ENCODE measurements at places on chromosomes 2 and 18.
A peak's percentile ranks its signal among the peaks of the same experiment; 100 is the strongest.

- no peak for DNase-seq
Measured at GRCh38 chr18:55990186-55990585, 402.2 kb upstream of the TCF4 start.

GRCh38 chr2:159446817-159447216 lies 160.3 kb upstream of the WDSUB1 start:
- no peak for DNase-seq

DNA sequence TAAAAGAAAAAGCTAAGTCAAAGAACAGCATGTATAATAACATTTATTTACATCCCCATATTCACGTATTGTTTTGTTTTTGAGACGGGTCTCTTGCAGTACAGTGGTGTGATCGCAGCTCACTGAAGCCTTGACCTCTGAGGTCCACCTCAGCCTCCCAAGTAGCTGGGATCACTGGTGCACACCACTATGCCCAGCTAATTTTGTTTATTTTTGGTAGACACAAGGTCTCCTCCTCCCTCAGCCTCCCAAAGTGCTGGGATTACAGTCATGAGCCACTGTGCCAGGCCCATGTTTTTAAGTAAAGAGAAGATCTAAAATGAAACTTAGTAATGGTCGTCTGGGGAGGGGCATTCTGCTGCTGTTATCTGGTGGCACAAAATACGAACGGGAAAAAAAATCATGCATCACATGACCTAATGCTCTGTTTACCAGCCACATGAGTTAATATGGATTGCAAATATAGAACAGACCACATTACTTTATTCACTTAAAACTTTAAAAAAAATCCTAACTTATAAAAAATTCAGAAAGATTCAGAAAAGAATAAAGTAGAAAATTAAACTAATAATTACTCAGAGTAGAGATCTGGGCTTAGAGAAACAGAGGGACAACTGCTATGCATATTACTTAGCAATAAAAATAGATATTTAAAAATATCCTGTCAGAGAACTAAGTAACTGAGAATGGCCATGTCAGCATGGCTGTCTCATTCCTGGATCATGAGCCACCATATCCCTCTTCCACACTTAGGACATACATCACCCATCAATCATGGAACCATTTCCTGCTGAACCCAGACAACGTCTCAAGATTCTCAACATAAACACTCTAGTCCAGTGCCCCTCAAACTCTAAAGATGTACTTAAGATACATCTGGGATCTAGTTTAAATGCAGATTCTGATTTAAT lies 7.3 kb downstream of the MMADHC start:
- DNase-seq: no peak

DNA sequence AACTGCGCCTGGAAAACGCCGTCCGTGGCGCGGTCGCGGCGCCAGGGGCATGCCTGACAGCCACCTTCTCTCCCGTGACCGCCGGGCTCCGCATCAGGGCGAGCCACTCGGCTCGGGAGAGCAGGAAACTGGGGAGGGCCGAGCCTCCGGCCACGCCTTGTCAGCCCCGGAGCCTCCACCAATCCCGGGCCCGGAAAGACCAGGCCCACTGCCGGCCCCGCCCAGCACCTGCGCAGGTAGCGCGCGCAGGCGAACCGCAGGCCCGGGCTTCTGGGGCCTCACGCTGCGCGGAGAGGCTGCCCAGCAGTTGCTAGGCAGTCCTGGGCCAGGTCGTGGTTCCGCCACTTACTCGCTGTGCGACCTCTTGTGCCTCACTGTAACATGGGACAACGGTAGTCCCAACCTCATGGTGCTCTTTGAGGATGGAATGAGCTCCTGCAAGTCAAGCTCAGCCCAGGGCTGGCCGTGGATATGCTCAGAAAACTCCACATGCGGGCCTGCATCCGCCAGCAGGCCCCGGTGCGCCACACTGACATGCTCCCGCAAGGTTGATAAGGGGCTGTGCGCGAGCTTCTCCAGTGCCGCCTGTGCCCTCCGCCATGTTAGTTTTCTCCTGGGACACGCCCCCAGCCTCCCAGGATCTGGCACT lies 97.1 kb downstream of the INHBB start:
- peak; percentile 17 for DNase-seq

DNA sequence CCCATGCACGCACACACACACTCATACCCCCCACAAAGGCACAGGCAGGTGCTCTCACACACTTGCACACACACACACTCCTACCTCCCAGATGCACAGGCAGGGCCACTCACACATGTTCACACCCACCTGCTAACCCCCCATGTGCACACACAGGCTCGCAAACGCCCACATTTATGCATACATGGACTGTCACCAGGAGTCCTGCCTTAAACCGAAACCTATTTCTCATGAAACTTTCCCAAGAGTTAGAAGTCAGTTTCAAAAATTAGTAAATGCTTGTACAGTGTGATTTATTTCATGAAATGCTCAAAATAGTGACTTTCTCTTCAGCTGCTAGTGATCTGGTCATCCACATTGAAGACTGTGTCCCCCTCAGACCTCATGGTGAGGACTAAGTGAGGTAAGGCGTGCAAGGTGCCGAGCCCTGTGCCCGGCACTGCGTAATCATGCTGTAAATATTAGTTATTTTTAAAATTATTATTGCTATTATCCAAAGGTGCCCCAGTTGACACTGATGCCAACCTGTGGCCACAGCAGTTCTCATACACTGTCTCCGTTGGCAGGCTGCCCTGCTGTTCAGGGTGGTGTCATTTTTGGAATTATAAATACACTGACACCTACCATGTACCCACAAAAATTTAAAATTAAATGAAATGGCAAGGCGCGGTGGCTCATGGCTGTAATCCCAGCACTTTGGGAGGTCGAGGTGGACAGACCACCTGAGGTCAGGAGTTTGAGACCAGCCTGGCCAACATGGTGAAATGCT lies 12.4 kb downstream of the CNNM4 start:
- DNase-seq: peak; percentile 20

GRCh38 chr2:210901326-210901725 lies 344.9 kb downstream of the CPS1 start:
- DNase-seq: no peak

GRCh38 chr18:25349131-25349925 lies 2.6 kb downstream of the ZNF521 start:
- no peak for DNase-seq

GRCh38 chr18:310042-310441 lies 42.2 kb upstream of the THOC1 start:
- no peak for DNase-seq

- DNase-seq: no peak
Measured at GRCh38 chr2:233940376-233941276, 23.5 kb downstream of the TRPM8 start.

DNA sequence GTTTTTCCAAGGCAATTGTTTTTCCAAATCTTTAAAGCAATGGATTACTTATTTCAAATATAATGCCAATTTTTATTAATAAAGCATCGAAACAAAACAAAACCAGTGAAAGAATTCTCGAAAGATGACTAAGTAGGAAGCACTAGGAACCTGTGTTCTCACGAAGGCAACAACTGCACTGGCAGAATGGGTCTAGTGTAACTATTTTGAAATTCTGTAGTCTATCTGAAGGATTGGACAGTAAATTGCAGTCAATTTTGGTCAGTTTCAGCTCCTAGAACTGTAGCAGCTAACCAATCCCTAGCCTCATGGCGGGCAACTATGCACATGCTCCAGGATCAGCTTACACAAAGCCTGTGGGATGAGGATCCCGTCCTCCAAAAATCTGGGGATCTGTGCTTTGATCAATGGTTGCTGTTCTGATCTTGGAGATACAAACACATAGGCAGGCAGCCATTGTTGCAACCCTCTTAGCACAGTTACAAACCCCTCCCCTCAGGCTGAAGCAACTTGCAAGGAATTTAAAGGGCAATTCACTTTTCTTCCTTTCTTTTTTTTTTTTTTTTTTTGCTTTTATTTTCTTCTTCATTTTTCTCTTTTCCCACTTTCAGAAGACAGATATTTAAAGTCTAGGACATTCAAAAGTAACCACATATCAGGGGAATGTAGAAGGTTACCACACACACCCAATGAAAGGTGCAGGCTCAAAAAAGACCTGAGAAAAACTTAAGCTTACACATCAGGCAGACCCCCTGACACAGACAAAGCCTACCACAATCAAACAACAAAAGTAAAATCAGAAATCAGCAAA lies 147.6 kb downstream of the THADA start:
- DNase-seq: no peak

DNA sequence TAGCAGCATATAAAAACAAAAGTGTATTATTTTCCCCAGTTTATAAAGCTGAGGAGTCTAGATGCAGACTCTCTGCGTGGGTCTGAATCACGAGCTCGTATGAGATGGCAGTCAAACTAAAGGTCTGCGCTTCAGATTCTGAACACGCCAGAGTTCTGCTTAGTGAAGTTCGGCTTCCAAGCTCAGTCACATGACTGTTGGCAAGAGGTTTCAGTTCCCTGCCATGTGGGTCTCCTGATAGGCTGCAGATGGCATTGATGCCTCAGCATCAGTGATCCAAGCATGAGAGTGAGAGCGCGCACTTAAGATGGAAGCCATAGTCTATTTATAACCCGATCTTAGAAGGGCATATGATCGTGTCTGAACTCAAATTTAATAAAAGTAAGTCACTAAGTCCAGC lies 242.8 kb upstream of the DOK6 start:
- DNase-seq: no peak

DNA sequence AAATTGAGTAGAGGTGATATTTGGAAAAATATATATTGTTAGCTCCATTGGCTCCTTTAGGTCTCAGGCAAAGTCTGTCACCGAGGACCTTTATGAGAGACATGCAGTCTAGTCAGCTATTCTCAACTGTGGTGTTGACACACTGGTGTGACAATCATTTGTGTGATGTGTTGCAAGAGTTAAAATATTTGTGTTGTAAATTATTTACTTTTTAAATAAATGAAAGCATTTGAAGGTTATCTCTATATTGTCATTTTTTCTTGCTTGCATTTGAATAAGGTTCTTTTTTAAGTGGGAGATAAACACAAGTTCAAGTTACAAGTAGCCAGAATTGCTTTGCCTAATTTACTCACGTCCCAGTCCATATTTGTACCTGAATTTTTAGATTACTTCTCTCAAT lies 4.3 kb downstream of the REL start:
- no peak for DNase-seq

DNA sequence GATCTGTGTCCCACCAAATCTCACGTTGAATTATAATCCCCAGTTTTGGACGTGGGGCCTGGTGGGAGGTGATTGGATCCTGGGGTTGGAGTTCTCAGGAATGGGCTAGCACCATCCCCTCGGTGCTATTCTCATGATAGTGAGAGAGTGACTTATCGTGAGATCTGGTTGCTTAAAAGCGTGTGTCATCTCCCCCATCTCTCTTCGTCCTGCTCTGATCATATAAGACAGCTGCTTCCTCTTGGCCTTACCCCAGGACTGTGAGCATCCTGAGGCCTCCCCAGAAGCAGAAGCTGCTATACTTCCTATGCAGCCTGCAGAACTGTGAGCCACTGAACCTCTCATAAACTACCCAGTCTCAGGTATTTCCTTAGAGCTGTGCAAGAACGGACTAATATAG lies 163.7 kb upstream of the NDUFV2 start:
- no peak for DNase-seq

DNA sequence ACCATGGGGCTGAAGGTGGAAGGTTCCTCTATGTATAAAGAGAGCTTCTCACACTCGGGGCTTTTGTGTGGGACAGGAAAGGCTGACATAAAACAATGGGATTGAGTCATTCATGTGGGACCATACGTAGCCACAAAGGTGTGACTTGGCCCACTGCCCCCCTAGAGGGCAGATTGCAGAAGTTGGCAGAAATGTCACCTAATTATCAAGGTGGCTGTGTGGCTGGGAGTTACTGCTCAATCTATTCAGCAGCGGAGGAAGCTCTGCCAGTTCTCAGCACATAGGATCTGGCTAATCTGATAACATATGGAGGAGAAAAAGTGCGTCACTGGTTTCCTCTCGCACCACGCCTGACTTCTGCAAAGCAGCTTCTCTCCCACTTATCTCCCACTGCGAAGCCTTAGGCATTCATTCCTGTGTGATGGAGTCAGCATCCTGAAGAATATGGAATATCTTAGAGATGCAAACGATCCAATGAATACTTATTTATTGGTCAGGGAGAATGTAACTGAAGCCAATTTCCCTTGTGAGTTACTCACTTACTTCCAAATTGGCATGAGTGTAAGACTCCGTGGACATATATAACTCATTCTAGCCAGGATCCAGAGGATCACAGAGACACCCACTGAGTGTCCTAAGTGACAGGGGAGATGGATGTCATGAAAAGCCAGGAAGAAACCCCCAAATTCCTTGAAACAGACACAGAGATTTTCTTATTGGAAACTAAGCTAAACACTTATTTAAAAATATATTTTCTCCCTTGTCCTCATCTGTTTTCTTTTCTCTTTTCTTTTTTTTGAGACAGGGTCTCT lies 344.8 kb downstream of the TGIF1 start:
- DNase-seq: no peak

GRCh38 chr2:42810971-42811811 lies 18.8 kb upstream of the HAAO start:
- DNase-seq: no peak

DNA sequence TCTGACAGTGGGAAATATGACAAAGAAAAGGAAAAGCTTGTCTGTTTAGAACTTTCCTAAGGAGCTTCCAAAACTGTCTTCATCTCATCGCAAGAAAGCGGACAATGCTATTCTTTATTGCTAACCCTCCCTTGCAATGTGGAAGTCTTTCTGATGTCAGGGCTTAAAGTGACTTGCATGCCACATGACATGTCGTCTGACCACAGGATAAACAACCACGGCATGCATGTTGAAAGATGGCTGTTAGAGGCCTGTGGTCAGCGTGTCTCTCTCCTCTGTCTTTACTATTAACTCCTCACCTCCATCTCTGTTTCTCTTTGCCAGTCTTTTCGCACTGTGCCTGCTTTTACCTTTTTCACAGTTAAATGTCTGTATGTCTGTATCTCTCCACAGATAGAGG lies 389.8 kb downstream of the LNPK start:
- DNase-seq: no peak

DNA sequence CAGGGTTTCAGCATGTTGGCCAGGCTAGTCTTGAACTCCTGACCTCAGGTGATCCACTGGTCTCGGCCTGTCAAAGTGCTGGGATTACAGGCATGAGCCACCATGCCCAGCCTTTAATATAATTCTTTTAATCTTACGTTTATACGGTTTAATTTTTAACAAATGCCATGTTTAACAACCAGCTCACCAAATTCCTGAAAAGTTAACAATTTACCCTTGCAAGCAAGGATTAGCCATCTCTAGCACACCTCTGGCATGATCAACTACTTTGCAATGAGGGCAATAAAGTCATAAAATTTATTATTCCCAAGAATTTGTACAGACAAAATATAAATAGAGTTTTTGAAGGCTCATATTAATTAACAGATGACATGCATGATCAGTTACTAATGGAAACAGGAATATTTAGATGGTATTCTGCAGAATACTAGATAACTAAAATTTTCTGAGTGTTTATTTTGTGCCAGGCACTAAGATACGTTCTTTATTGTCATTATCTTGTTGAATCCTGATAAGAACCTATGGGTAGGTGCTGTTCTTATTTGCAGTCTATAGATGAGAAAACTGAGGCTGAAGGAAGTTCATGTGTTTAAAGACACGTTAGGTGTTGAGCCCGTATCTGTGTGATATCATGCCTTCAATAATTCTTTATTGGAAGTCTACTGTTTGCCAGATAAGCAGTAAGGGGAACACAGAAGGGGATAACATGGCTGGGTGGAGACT lies 190.1 kb downstream of the CDCA7 start:
- no peak for DNase-seq

- peak; percentile 67 for DNase-seq
Measured at GRCh38 chr18:77063260-77063659, 69.3 kb downstream of the MBP start.

- DNase-seq: peak; percentile 48
Measured at GRCh38 chr2:190718652-190719526, 70.0 kb downstream of the NAB1 start.

GRCh38 chr2:237549643-237550415 lies 16.5 kb upstream of the PRLH start:
- DNase-seq: no peak
